ENCODE measurements at places on chromosomes 1 and 21. TPM values are rescaled to one million over a fixed set of nuclear protein-coding genes. Genes with fewer than 3 reads are reported as not detected.

GRCh38 chr1:17258116-17258757 is 9.3 kb downstream of the PADI3 start:
- no peak for DNase-seq

- DNase-seq = peak; percentile 31
Observed at GRCh38 chr1:62687421-62687902, 724 bp downstream of the DOCK7 start.

The HORMAD1 gene
- 0.19 TPM for total RNA-seq

The RIMS3 gene
- total RNA-seq = 8.8 TPM

The NCAM2 gene
- not detected for total RNA-seq

All from activated T-cell treated with anti-CD3 and anti-CD28 coated beads, Interleukin-2, amount 50 U/mL, for 72 hours (primary cell).